Lower lobe of right lung (tissue), 2 donors: ENCODE measurements at places on chromosomes 6 and 20.

- DNase-seq = no peak
Observed at GRCh38 chr6:24352434-24352833, 5.4 kb downstream of the DCDC2 start.

GRCh38 chr6:36979347-36979742 is 6.7 kb downstream of the MTCH1 start:
- DNase-seq = no peak

DNA sequence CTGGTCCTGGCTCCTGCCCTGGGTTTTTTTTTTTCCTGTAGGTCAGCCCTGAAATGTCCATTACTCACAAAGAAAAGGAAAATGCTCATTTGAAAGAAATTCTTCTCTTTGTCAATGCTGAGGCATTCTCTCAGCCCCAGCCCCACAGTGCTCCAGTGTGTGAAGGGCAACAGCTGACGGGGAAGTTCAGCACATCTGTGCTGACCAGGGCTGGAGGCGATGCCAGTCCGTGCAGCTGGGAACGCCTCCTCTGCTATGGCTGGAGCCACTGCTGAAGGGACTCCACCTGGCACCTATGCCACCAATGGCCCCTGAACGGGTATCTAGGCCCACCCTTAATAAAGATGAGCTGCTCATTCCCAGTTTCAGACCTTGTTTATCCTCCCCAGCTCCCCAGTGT is 71.9 kb upstream of the SLCO4A1 start:
- DNase-seq = no peak

DNA sequence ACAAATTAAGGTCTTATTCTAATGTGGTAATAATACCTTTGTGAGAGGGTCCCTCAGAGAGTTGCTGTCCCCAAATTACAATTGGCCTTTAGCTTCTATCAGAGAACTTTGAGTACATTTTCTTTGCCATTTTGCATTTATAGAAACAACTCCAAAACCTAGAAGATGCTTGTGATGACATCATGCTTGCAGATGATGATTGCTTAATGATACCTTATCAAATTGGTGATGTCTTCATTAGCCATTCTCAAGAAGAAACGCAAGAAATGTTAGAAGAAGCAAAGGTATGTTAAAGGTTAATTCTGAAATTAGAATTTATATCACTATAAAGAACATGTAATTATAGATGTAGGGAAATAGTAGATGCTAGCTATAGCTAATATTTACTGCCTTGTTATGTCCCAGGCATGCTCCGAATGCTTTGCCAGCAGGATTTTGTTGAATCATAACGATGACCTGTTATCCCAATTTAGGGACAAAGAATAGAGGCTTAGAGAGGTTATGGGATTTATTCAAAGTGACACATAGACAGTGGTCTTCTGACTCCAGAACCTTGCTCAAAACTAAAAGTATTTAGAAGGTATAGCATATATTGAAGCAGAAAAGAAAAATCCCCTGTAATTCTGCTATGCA is 7.4 kb downstream of the PFDN4 start:
- DNase-seq = no peak

DNA sequence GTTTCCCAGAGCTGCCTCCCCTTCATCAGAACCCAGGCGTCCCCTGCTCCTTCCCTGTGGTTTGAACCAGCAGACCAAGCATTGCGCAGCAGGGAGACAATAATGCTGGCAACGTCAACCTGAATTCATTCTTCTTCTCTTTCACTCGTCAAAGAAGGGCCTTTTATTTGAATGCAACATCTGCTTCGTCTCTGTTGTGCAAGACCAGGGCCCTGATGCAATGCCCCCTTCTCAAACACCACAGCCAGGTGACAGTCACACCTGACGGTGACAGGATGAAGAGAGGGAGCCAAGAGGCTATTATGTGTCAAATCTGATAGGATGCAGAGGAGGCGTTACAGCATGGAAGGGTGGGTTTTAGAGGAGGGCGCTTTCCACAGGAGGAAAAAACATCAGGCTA is 8.0 kb downstream of the INSM1 start:
- no peak for DNase-seq

DNA sequence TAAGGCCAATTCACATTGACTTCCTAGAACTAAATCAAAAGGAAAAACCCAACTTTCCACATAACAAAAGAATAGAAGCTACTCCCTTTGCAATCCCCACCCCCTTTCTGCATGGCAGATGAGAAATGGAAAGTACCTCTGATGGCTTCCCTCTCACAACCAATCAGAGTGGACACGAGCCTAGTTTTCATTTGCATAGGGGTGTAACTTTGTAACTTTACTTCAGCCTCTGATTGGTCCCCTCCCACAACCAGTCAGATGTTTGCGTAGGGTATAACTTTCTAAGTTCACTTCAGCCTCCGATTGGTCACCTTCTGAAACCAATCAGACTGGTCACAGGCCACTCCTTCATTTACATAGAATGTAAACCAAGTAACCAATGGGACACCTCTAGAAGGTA is 328.5 kb downstream of the CDH26 start:
- no peak for DNase-seq

- no peak for DNase-seq
Observed at GRCh38 chr6:26295691-26296555, 69.1 kb upstream of the BTN3A2 start.

- DNase-seq = no peak
Observed at GRCh38 chr6:36377594-36377993, 9.9 kb downstream of the ETV7 start.

DNA sequence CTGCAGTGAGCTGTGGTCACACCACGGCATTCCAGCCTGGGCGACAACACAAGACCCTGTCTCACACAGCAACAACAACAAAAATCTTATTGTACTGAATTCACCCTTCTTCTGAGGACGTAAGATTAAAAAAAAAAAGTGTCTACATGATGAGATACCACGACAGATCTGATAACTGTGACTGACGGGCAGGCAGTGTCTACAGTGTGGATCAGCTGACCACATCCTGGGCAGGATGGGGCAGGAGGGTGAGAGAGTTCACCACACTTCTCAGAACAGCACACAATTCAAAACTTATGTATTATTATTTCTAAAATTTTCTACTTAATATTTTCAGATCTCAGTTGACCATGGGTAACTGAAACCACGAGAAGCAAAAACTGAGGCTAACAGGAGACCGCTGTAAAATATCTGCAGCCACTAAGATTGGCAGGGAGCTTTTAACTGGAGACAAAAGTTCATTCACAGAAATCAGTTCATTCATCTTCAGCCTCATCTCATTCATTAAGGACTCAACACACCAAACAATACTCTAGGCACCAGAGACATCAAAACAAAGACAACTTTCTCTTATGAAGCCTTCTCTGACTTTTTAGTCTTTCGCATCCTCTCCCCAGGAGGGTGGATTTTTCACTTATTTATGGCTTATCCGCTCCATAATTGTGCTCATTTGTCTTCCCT is 15.7 kb upstream of the NHSL1 start:
- no peak for DNase-seq

- no peak for DNase-seq
Observed at GRCh38 chr6:123965894-123966293, 162.2 kb downstream of the NKAIN2 start.

- no peak for DNase-seq
Observed at GRCh38 chr6:146154197-146154596, 125.3 kb downstream of the GRM1 start.

- DNase-seq = peak; percentile 62
Observed at GRCh38 chr6:26286168-26286877, 78.7 kb upstream of the BTN3A2 start.

DNA sequence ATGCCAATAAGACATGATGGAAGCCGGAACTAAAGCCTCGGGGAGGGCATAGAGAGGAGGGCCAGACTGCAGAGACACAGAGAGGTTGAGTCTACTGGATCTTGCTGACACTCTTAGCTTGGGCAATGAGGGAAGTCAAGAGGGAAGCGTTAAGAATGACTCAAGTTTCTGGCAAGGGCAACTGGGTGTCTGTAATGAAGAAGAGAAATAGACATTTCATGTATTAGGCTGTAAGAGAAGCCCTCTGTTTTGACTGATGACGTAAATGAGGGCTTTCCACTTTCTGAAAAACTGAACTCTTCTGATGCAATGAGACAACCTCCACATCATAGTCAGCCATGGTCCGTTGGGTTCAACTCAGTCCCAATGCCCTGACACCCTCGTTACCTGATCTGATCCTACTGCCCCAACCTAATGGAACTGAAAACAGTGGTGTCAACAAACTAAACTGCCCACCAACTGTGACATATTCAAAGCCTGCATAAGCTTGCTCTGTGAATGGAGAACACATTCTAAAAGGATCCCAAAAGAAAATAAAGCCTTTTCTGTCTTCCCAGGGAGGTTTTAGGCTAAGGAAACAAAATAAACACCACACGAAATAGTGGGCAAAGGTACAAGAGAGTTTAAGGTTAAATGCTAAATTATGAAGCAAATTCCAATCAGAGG is 45.8 kb upstream of the PNRC1 start:
- peak; percentile 51 for DNase-seq

DNA sequence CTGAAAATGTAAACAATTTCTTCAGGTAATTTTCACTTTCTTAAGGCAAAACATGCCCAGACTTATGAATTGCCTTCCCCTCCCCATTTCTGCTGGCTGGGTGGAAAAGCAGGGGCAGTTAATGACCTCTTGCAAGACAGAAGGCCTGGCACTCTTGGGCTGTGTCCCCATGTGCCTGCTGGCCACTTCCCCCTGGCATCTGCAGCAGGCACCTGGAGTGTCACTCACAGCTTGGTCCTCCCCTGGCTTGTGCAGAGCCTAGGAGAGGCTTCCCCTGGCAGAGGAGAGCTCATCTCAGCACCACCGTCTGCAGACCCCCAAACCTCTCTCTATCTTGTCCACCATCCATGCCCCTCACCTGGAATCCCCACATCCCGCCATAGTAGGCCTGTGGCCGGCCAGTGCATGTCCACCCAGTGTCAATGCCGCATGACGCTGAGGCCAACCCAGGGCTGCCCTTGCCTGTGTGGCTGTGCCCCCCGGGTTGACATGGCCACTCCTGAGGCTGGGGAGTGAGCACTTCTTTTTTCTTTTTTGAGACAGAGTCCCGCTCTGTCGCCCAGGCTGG is 83.5 kb upstream of the SLC22A23 start:
- DNase-seq = no peak

GRCh38 chr20:25014816-25015215 is 22.3 kb upstream of the APMAP start:
- no peak for DNase-seq

DNA sequence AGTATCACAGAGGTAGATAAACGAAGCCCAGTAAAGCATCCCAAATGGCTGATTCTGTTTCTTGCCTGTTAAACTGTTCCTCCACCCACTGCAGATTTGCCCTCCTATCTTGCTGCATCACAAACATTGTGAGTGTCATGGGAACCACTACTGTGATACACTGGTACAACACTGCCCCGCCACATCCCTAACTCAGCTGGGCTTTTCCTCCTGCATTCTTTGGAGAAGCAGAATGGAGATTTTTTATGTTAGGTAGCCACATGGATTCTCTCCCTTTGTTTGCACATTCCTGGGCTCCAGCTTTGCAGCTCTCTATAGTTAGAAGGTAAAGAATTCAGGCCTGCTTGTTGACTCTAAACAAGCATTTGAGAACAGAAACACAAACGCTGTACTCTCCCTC is 234.1 kb downstream of the TMEM242 start:
- no peak for DNase-seq

DNA sequence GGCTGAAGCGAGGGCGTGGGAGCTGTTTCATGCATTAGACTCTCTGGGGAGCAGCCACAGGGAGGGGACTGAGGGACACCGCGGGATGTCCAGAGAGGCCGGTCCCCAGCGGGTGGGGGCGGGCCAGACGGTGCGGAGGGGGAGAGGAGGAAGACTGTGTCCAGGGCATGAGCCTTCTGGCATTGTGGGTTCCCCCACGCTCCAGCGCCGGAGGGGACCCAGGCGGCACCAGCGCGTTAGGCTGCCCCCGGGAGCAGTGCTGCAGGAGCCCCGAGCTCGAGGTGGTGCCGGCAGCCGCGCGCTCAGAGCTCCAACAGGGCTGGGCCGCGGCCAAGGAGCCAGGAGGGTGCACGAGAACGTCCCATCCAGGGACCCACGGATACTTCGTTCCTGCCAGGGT is 14.4 kb downstream of the SLC22A3 start:
- no peak for DNase-seq

DNA sequence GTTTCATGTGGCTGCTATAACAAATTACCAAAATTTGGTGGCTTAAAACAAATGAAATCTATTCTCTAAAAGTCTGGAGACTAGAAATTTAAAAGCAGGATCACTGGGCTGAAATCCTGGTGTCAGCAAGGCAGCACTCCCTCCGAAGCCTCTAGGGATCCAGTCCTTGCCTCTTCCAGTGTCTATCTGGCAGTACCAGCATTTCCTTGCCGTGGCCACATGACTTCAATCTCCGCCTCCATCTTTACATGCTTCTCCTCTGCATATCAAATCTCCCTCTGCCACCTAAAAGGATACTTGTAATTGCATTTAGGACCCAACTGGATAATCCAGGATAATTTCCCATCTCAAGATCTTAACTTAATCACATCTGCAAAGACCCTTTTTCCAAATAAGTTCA is 30.2 kb downstream of the ARHGAP18 start:
- no peak for DNase-seq

GRCh38 chr6:56246541-56246880 is 869 bp downstream of the COL21A1 start:
- no peak for DNase-seq

DNA sequence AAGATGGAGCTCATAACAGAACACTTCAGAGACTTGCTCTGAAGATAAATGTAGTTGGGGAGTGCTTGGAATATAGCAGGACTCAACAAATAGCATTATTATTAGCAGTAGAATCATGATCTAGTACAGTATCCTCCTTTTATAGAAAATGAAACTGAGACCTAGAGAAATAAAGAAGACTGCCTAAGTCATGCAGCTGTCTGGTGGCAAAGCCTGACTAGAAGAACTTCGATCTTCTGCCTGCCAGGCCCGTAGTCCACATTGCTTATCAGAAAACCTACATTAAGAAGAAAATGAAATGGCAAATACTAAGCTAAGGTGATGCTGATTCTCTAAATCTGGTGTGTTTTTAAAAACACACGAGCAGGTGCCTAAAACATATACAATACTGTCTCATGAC is 46.4 kb upstream of the DST start:
- no peak for DNase-seq

DNA sequence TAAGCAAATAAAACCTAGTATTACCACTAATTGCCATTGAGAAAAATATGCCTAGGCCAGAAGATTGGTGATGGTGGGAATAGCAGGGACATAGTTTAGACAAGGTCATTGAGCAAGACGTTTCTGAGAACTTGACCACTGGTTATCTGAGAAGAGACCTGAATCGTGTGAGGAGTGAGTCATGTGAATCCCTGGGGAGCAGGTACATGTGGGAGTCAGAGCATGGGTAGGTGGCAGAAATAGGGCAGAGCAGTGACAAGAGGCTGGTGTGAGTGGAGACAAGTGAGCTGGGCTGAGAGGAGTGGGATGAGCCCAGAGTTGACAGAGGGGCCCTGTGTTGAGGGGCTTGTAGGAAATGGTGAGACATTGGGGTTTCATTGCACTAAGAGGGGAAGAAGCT is 16.4 kb downstream of the MICA start:
- DNase-seq = no peak

DNA sequence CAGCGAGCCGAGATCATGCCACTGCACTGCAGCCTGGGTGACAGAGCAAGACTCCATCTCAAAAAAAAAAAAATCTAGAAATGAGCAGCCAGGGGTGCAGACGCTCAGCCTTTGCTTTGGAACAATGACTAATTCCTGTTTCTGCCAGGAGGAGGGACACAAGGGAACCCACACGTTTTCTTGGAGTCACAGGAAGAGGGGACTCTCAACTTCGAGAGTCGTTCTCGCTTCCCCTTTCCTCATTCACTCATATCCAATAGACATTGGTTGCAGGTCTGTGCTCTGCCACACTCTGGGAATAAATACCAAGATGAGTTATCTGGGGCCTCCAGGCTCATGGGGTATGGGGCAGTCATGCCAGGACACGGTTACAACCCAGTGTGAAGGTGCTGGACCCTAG is 91.5 kb upstream of the RREB1 start:
- DNase-seq = no peak
